MCF 10A (cell line): ENCODE measurements at places on chromosomes 11 and 22.
A peak's percentile ranks its signal among the peaks of the same experiment; 100 is the strongest.

DNA sequence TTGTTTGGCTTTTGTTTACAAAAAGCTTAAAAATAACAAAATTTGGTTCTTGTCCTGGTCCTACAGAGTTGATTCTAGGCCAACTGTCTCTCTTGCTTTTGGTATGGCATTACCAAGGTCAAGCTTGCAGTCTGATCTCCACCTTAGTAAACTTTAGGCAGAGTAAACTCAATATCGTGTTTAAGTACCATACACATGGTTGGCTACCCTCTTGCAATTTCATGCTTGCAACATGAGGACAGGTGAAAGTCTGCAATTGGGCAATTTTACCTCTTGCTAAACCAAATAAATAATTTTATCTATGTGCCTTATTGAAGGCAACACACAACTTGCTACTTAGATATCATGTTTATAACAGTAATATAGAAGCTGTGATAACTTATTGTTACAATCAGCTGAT lies 125.1 kb downstream of the ARHGAP20 start:
- no peak for DNase-seq

GRCh38 chr22:17824457-17824856 lies 50.2 kb upstream of the BID start:
- DNase-seq, result no peak

DNA sequence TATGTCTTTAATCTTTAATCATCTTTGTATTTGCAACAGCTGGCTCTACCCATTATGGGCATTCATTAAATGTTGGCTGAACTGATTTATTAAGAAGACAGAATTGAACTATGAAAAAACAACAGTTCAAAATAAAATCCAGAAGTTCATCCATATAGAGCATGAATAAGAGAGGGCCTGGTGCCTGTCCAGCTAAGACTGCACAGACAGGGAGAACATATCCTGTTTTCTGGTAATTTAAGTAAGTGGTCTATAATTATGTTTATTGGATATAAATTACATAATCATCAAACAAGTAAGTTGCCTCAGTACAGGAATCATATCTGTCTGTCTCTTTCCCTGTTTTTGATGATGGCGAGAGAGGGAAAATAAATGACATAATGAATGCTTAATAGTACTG lies 137.2 kb downstream of the RBFOX2 start:
- no peak for DNase-seq

GRCh38 chr22:46136486-46137217 lies 13.7 kb upstream of the PPARA start:
- DNase-seq, result no peak

DNA sequence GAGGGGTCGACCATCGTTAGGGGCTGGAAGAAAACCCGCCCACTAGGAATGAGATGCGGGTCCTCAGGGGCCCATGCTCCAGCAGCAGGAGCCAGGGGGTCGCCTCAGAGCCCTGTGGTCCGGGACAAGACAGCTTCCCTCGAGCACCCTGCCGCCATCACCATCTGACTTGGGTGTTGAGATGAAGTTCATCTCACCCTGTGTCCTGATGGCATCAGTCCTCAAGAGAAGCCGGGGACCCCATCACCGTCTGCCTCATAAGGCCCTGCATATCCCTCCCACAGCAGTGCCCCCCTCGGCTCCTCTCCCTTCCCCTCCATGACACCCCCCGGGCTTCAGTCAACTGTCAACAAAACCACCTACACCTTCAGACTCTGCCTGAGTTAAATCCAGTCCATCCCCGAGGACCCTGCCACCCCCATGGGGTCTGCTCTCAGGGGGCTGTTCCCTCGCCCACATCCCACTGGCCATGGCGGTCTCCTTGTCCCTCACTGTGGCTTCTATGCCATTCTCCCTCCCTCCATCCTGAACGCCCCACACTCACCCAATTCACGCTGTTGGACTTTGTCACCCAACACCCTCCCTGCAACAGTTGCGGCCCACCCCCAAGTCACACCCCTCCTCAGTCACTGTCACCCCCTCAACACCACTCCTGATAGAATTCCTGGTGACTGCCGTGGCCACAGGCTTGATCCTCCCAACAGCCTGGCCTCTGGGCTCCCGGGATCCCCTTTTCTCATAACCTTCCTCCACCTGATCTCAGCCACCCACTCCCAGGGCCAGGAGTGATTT lies 87.7 kb upstream of the RTL6 start:
- no peak for DNase-seq

DNA sequence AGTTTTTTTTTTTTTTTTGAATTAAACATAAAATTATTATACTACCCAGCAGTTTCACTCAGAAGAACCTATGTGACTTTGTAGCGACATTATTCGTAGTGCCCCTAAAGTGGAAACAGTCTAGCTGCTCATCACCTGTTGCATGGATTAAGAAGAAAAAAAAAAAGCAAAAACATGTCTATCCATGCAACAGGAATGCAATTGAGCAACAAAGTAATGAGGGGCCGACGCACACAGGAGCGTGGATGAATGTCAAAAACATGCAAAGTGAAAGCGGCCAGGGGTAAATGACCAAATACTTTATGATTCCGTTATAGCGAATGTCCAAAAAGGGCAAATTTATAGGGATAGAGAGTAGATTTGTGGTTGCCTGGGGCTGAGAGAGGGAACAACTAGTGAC lies 16.3 kb downstream of the MYO18B start:
- DNase-seq, result peak; percentile 71

- no peak for DNase-seq
Measured at GRCh38 chr11:93279851-93280347, 50.6 kb upstream of the DEUP1 start.

- DNase-seq, result peak; percentile 96
Measured at GRCh38 chr22:37807410-37808293, at the start of gene GCAT. TSS of gene GCAT (plus strand) at chr22:37807934. CDS start at chr22:37807968, 34 bp downstream.

GRCh38 chr22:22526125-22526912 lies 6.2 kb upstream of the ZNF280A start:
- no peak for DNase-seq

- DNase-seq, result peak; percentile 84
Measured at GRCh38 chr11:118074785-118075184, 2.1 kb upstream of the TMPRSS4 start.

DNA sequence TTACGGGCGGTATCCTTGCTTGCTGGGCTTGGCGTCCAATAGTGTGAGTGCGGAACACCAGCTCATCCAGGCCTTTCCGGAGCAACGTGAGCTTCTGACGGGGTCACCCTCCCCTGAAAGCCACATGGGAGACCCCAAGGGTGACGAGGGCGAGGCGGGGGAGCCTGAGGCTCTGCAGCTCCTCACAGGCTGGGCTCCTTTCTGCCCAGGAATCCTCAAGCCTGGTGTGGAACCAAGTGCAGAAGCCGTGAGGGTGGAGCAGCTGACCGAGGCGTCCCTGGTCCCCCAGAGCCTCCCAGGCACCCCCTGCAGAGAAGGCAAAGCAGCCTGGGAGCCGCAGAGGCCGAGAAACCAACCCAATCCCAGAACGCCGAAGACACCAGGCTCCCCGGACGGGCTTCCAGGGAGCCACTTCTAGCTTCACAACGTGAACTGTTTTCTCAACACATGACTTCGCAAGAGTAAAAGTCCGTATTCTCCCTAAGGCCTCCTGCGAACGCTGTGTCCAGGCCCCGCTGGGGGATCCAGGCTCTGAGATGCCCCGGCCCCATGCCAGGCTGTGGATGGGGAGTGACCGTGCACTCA lies 530.3 kb downstream of the BRD1 start:
- DNase-seq, result no peak

DNA sequence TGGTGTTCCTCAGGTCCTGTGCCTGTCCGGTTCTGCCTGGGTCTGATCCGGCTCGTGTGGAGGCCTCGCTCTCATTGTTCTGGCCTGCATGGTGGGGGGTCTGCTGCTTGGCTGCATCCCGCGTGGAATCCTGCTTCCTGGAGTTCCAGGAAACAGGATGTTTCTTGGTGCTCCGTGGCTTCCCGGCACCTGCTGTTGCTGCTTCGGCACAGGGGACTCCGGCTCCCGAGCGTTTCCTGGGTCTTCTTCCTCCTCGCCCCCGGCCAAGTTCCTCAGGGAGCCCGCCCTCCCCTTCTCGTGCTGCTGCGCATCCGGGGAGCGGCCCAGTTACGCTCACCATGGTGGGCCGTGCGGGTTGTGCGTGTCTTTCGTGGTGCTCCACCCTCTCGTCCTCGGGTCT lies 29.9 kb downstream of the GLB1L2 start:
- no peak for DNase-seq

DNA sequence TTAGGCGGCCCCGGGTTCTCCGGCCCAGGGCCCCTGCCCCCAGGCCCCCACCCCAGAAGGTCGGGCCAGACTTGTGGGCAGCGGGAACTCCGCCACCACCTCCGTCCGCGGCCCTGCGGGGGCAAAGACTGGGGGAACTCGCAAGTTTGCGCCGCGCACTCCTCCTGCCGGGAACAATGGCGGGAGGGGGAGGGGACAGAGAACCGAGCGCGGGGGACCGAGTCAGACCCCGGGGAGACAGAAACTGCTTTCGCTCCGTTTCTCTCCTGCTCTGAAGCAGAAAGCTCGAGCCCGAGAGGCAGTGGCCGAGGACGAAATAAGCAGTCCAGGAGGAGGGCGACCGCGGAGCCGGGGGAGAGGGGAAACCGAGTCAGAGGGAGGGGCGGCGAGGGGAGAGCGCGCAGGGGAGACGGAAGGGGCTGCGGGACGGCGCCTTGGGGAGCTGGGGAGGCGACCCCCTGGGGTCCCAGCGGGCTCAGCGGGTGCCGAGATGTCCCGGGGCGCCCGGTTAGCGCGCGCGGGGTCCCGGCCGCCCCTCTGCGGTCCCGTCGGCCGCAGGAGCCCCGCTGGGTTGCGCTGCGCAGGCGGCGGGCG lies 555 bp downstream of the TP53I11 start:
- no peak for DNase-seq
